Stimulated activated CD4-positive, alpha-beta T cell treated with anti-CD3 and anti-CD28 coated beads, Interleukin-4, amount 100 ng/mL, for 1 hour (primary cell): ENCODE measurements at places on chromosomes 1 and 21.
A peak's percentile ranks its signal among the peaks of the same experiment; 100 is the strongest.

DNA sequence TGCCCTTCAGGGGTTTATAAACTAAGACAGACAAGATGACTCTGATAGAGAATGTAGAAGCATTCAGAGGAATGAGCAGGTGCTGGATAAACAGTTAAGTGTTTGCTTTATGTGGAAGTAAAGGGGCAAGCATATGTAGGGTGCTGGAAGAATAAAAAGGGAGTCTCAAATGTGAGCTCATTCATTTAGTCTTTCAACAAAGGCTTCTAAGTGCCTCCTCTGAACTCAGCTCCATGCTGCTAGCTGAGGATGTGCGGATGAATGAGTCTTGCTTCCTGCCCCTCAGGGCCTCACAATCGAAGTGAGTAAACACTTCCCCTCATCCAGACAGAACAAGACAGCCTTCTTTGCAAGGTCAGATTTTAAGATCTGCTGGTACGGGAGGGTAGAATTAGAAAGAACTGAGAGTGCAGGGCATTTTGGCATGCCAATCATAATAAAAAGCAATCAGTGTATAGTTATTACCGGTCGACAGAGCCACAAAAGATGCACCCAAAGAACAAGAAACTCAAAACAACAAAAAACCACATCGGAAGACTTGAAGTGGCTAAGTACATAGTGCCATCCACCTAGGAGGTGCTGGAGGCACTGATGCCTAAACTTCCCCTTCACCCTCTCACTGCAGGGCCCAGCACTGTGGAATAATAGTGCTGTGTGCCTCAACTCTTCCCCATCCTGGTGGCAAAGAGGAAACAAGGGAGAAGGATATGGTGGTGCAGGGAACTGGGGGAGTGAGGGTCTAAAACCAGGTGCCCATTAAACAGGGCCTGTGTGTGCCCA lies 69.8 kb downstream of the TNR start:
- no peak for DNase-seq

GRCh38 chr1:209029737-209030136 lies 553.8 kb upstream of the CAMK1G start:
- DNase-seq = no peak

GRCh38 chr21:43911015-43911934 lies 46.3 kb downstream of the AGPAT3 start:
- no peak for DNase-seq

DNA sequence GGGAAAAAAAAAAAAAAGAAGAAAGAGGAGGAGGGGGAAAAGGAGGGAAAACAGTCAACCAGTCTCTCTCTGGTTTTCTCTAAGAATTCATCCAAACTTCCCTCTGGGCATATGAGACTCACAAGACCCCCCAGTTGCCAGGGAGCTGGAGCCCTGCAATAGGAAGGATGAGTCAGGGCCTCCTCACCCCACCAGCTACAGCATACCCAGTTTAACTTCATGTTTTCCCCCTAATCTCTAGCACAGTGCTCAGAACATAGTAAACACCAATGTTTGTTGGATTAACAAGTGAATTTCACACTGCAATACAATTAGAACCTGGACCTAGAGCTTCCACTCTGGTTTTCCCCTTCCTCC lies 7.8 kb downstream of the F11R start:
- no peak for DNase-seq

- no peak for DNase-seq
Observed at GRCh38 chr1:235920596-235921375, 54.1 kb upstream of the LYST start.

DNA sequence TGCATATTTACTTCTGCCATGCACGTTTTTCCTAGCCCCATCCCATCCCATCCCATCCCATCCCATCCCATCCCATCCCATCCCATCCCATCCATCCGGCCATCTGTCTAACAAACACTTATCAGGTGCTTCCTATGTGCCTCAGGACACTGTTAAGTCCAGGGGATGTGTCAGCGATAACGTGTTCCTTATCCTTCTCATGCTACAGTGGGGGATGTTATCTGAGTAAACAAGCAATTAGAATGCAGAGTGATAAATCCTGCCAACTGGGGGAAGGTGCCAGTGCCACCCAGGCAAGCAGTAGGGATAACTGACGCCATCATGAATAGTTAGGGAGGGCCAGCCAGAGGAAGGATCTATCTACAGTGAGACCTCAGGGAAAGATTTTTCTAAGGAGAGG lies 304.2 kb downstream of the CAMTA1 start:
- DNase-seq = no peak

DNA sequence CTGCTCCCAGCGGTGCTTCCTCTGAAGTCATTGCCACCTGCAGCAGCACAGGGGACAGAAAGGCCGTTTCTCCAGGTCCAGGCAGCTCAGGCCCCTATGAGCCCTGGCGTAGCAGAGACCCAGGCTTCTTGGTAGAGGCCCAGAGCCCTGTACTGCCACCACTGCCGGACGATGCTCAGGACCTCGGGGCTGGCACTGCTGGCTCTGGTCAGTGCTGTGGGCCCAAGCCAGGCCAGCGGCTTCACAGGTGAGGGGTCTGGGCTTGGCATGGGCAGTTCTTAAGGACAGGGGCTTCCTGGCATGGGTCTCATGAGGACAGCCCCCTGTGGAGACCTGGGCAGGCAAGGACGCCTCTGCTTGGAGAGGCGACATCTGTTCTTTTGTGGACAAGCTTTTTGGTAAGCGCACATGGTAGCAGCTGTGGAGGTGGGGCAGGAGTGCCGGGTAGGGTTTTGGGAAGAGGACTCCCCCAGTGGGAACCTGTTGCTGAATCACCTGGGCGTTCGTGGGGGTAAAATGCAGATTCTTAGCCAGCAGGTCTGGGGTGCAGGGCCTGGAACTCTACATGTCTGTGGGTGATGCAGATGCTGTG lies at the start of gene UMODL1:
UMODL1 (plus strand) TSS at position 172 of the 592 bp plus-strand sequence; CDS start at position 172, 0 bp downstream.
- DNase-seq = no peak

DNA sequence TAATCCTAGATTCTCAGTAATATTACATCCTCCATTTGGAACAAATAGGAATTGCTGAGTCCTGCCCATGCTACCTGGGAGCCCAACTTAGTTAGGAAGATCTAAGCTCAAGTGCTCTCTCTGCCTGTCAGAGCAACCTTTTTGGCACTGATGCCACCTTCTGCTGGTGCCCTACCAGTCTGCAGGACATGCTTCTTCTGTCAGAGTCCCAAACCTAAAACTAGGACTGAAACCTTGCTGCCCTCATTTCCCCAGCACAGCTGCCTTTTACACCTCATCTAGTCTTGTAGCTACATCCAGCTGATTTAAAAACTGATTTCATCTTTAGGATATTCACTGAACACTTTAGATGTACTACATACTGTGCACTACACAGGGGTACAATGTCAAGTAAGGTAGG lies 118.7 kb downstream of the LYPLAL1 start:
- no peak for DNase-seq

GRCh38 chr1:37726751-37727585 lies 34.7 kb downstream of the CDCA8 start:
- no peak for DNase-seq

DNA sequence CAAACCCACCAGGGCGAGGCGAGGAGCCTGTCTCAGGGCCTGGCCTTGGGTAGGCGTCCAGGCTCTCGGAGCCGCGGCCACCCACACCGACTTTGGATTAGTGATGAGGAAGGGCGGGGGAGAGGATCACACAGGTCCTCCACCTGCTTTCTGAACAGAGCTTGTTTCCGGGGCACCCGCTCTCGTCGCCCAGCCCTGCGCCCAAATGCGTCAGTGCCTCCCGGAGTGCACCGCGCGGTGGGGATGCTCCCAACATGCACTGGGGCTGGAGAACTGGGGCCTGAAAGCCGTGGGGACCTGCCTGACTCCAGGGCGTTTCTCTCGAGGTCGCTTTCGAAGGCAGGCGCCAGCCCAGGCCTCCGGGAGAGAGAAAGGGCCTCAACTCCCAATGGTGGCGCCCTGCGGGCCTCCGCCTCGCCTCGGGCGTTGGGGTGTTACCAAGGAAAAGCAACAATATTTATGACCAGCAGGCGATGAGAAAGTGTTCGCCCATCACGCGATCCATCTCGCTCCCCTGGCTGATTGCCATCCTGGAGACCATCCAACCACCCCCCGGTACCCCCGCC lies 8.9 kb upstream of the LHX8 start:
- DNase-seq = no peak

GRCh38 chr1:203437696-203438315 lies 37.8 kb upstream of the PRELP start:
- DNase-seq = no peak

GRCh38 chr1:106393046-106393445 lies 663.4 kb upstream of the PRMT6 start:
- no peak for DNase-seq

- no peak for DNase-seq
Observed at GRCh38 chr1:11168731-11169130, 20.4 kb upstream of the ANGPTL7 start.

GRCh38 chr1:149844101-149844500 lies 55.3 kb upstream of the BOLA1 start:
- DNase-seq = no peak

GRCh38 chr1:109248797-109249629 lies at the start of gene CELSR2:
TSS of gene CELSR2 (plus strand) at chr1:109249539. CDS start at chr1:109250080, 541 bp downstream.
- DNase-seq = peak; percentile 60

DNA sequence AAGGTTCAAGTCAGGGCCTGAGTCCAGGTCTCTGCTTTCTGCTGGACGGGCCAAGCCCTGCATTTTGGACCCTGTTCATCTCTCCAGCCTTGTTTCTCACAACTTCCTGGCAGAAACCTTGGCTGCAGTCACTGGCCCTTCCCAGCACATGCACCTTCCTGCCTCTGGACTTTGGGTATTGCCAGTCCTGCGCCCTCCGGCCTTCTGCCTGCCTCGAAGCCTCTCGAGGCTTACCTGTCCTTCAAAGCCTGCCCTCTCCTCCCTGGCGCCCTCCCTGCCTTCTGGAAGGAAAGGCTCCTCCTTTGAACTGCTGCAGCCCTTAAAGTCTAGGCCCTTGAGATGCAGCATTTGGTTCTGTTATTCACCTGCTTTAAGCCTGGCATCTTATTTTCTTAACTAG lies 52.8 kb downstream of the HTR6 start:
- no peak for DNase-seq
